ENCODE measurements at places on chromosomes 3 and 15. TPM values are rescaled to one million over a fixed set of nuclear protein-coding genes. Genes with fewer than 3 reads are reported as not detected.

DNA sequence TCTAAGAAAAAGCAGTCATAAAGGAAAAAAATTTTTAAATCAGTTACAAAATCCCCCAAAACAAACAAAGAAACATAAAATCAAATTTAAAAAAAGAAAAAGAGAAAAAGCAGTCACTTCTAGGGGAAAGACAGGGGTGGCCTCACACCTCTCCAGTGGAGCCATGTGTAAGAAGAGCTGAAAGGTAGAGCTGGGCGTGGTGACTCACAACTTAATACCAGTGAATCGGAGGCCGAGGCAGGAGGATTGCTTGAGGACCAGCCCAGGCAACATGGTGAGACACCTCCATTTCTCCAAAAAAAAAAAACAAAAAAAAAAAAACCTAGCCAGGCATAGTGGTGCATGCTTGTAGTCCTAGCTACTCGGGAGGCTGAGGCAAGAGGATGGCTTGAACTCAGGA, 14.7 kb downstream of the MESD start:
- no peak for DNase-seq

DNA sequence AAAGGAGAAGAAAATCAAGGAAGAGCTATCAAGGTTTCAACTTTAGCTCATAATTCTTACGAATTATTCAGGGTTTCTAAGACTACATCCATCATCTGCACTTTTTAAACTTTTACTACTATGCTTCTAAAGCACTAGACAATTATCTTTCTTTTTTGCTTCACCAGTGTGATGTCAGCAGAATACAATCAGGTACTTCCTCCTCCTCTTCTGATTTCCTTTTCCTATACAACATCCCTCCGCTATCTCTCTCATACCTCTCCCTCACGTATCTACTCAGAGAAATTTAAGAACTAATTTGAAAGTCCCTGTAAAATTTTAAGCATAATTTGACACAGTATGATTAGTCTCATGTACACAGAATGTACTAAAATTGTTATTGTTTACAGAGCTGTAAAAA, 47.3 kb upstream of the USP50 start:
- no peak for DNase-seq

DNA sequence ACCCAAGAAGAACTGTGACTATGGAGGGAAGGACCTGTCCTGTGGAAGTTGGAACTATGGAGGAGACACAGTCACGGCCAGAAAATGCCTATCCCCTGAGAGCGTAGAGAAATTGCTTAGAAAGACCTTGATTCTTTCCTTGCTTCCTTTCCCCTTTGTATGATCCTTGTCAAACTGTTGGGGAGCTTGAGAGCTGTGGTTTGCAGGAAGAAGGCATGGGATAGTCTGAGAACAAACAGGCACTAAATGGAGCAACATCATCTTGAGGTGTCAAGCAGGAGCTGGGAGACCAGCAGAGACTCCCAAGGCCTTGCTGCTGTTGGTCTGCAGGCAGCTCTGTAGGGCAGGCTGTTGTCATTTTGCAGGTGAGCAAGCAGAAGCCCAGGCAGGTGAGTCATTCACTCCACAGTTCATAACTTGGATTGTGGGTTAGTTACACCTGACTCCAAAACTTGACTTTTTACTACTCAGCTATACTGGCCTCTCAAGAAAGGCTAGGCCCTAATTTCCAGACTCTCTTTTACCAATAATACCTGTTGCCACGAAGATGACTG, 298.9 kb downstream of the LRTM1 start:
- DNase-seq = no peak

DNA sequence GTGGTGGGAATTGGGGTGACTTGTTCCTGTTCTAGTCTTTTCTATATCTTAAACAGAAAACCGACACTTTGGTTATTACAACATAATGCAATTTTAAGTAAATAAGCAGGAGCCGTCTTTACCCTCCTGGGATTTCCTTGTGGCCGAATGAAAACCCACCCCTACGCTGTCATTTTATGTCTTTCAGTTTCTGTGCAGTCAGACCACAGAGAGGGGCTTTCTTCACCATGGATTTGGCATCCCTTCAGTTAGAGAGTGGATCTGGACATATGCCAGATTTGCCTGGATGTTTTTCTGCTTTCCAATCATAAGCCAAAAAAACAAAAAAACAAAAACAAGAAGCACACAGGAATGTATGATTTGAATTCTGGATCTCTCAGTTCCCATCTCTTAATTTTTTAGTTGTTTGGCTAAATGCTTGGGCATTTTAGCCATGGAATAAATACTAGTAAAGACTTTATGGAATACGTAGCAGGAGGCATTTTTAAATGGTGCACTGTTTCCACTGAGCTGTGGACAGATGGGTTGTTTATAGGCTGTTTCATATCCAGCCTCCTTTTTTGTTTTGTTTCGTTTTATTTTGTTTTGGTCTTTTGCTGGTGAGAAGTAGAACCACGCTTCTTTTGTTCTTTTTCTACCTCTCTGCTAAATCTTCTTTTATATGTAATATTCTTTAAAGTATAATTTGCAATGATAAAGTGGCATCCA, 272.9 kb downstream of the FEZF2 start:
- DNase-seq = no peak

DNA sequence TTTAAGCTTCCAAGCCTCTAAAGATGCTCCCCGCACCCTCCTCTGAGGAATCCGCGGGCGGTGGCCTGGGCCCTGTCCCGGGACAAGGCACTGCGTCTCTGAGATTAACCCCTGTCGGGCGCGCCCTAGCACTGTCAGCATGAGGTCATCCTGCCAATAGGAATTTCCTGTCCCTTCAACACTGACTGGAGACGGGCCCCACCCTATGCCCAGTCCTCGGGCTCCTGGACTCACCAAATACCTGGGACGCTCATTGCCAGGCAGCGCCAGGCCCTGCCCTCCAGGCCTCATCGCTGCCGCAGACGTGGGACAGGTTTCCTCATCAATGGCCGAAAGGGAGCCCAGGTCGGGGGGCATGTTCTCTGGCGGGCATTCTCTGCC, 67.6 kb upstream of the SH3GL3 start:
- no peak for DNase-seq

DNA sequence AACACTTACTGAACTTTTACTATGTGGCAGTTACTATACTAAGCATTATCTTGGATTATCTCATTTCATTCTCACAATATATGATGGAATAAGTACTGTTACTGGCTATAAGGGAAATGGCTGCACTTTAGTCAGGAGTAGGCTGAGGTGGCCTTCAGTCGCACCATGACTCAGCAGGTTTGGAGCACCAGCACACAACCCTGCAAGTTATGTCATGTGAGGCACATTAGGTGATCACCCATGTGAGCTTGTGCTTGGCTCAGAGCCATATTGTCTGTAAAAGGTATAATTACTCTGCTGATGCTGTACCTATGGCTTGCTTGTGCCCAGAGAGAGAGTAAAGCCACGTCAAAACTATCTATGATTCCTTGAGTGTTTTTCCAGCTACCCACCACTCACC, 54.1 kb upstream of the TIPARP start:
- peak; percentile 20 for DNase-seq

DNA sequence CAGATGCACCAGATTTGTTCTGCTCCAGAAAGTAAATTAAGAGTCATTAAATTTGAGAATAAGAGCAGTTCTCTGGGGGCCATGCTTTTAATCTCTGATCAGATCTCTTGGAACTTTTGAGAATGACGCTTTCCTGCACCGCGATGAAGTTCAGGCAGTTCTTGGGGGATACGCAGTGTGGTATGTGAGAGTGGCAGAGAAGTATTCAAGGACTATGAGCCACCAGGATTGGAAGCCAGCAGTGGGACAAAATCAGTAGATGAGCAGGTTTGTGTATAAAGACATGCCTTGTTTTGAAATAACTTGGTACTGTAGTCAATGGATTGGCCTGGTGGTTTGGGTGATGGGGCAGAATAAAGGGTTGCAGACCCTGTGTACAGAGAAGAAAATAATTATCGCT, 483.6 kb downstream of the ERC2 start:
- no peak for DNase-seq

The NANOGP8 gene
- 0.46 TPM for total RNA-seq

Measured in mucosa of gallbladder (tissue), 1 donor.